ENCODE measurements at places on chromosomes 12 and 14. TPM values are rescaled to one million over a fixed set of nuclear protein-coding genes. Genes with fewer than 3 reads are reported as not detected.

Gene SELPLG
- total RNA-seq: 9.6 TPM

Gene KRT82
- total RNA-seq: not detected

Gene FITM1
- total RNA-seq: 1.7 TPM

Gene AKAP5
- total RNA-seq: 2.3 TPM

Gene CFAP251
- total RNA-seq: 4.0 TPM

Gene LMBR1L
- total RNA-seq: 23.7 TPM

Gene EGLN3
- 1.6 TPM for total RNA-seq

Gene LALBA
- total RNA-seq: not detected

Gene HEATR5A
- total RNA-seq: 22.8 TPM

Gene SDR9C7
- not detected for total RNA-seq

Gene KLRK1
- 4.0 TPM for total RNA-seq

Gene PYM1
- total RNA-seq: 21.0 TPM

Gene SLC7A7
- 9.2 TPM for total RNA-seq

Gene C12orf56
- 0.08 TPM for total RNA-seq

Gene KIF5A
- total RNA-seq: not detected

Gene PTGR2
- 4.2 TPM for total RNA-seq

Gene MANSC4
- total RNA-seq: not detected

Gene HOXC11
- total RNA-seq: not detected

Gene SLC8A3
- total RNA-seq: 0.56 TPM

Gene EML5
- 0.92 TPM for total RNA-seq

Gene IRAK3
- total RNA-seq: 8.6 TPM

Gene MSRB3
- 3.5 TPM for total RNA-seq

Gene SH2B3
- total RNA-seq: 18.7 TPM

Gene PPFIA2
- total RNA-seq: 0.50 TPM

Gene NPFF
- not detected for total RNA-seq

Gene AKAP6
- total RNA-seq: 1.7 TPM

Gene FOXA1
- 8.0 TPM for total RNA-seq

Gene ERP27
- total RNA-seq: 5.8 TPM

Gene CRIP1
- total RNA-seq: 1.8 TPM

Gene CCDC88C
- 10.8 TPM for total RNA-seq

Gene PMCH
- total RNA-seq: not detected

Gene PAPLN
- 1.3 TPM for total RNA-seq

Gene LRRK2
- 11.5 TPM for total RNA-seq

Gene NXPH4
- not detected for total RNA-seq

Gene CEBPE
- total RNA-seq: 4.4 TPM

Gene SERPINA10
- 256 TPM for total RNA-seq

Gene KCNA5
- total RNA-seq: 0.09 TPM

Gene TDRD9
- 0.56 TPM for total RNA-seq

Gene RHEBL1
- not detected for total RNA-seq

Gene TMEM30B
- 7.3 TPM for total RNA-seq

Gene COX8C
- not detected for total RNA-seq

Gene ALX1
- not detected for total RNA-seq

Gene HOXC6
- not detected for total RNA-seq

Gene ADAM21
- not detected for total RNA-seq

Gene ARHGAP5
- 46.8 TPM for total RNA-seq

Gene SLC17A8
- 3.9 TPM for total RNA-seq

Gene CATSPERB
- 0.59 TPM for total RNA-seq

Gene SAMD15
- 0.50 TPM for total RNA-seq

Gene TTC6
- 2.0 TPM for total RNA-seq

Gene INSM2
- not detected for total RNA-seq

Gene BIN2
- 10.2 TPM for total RNA-seq
